ENCODE measurements at places on chromosomes 1 and 21. TPM values are rescaled to one million over a fixed set of nuclear protein-coding genes. Genes with fewer than 3 reads are reported as not detected.

Gene SLC45A3
- 7.1 TPM for total RNA-seq

Gene VHLL
- not detected for total RNA-seq

Gene ERG
- total RNA-seq = 0.25 TPM

Gene LRRC38
- not detected for total RNA-seq

Gene OR2W3
- not detected for total RNA-seq

Gene CD244
- total RNA-seq = not detected

Gene DYRK3
- 19.6 TPM for total RNA-seq

Gene MFAP2
- total RNA-seq = 15.8 TPM

Gene CLIC6
- not detected for total RNA-seq

Gene KRTAP23-1
- total RNA-seq = not detected

Gene UBL4B
- total RNA-seq = not detected

Gene YOD1
- 3.5 TPM for total RNA-seq

Gene C8A
- total RNA-seq = not detected

Gene SUCO
- 14.7 TPM for total RNA-seq

Gene TESK2
- total RNA-seq = 1.5 TPM

Gene ARHGAP30
- total RNA-seq = 0.02 TPM

Gene DPT
- 0.15 TPM for total RNA-seq
